Activated T-helper 1 cell treated with anti-CD3 and anti-CD28 coated beads, Interleukin-12 subunit alpha, Interleukin-12 subunit beta, Interleukin-2, Interleukin-4 antibody, amounts not matched to agents 30 ng/mL and 10 ng/mL and 1 ng/mL, durations not matched to agents 14 hours and 24 hours and 36 hours (primary cell): ENCODE measurements at places on chromosomes 3 and 15. TPM values are rescaled to one million over a fixed set of nuclear protein-coding genes. Genes with fewer than 3 reads are reported as not detected.

CCRL2 gene
- 2.2 and 3.9 TPM in 2 replicates for total RNA-seq

ISLR2 gene
- total RNA-seq, result not detected in 2 replicates

DNA sequence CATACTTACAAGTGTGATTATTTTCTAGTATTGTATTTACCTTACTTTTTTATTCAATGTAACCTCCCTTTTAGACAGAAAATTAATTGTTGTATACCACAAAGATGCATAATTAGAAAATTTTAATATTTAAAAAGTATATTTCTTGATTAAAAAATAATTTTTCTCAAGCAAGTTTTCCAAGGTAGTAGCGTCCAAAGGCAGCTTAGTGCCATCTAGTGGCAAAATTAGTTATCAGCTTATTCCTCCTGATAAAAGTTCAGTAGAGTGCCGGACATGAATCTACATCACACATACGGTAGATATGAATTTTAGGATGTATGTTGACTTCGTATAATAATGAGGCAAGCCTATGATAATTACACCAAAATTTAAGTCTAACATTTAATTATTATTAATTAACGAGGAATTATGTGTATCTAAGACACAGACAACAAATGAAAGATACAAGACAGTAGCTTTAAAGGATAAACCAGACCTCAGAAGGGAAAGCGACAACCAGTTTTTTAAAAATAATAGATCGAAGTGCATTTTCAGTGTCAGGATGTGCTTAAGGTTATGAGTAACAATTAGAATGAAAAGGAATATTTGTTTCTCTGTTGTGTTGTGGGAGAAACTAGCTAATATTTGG lies 405.9 kb downstream of the ROBO1 start:
- DNase-seq, result no peak

SYNPR gene
- total RNA-seq, result not detected in 2 replicates

- DNase-seq, result no peak
Observed at GRCh38 chr3:45249391-45249790, 23.3 kb upstream of the TMEM158 start.

FAM81A gene
- total RNA-seq, result 0.49 and 0.60 TPM in 2 replicates

SH2D7 gene
- total RNA-seq, result not detected in 2 replicates

- no peak for DNase-seq
Observed at GRCh38 chr3:17935222-17935621, 192.8 kb upstream of the TBC1D5 start.

DNA sequence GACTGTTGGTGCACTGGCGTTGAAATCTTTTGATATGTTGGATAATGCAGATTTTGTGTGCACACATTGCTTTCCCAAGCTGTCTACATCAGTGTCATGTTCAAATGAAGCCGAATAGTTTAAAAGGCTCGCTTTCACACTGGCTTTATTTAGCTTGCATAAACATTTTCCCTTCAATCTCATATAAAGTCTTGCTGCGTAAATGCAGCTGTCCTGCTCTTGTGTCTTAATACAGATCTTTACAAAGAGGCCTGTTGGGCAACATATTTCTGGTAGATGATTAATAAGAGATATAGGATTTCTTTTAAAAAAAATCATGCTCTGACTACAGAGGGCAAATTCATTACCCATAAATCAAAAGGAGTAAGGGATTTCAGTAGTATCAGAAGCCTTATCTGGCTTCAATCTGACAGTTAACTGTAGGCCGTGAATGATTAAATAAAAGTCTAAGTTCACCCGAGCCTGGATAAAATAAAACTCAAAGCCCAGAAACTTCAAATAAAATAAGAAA lies 937.2 kb downstream of the FHIT start:
- no peak for DNase-seq
